ENCODE measurements at places on chromosomes 16 and 17.
A peak's percentile ranks its signal among the peaks of the same experiment; 100 is the strongest.

GRCh38 chr16:78742501-78743283 is 643.2 kb downstream of the WWOX start:
- DNase-seq, result peak; percentile 43

DNA sequence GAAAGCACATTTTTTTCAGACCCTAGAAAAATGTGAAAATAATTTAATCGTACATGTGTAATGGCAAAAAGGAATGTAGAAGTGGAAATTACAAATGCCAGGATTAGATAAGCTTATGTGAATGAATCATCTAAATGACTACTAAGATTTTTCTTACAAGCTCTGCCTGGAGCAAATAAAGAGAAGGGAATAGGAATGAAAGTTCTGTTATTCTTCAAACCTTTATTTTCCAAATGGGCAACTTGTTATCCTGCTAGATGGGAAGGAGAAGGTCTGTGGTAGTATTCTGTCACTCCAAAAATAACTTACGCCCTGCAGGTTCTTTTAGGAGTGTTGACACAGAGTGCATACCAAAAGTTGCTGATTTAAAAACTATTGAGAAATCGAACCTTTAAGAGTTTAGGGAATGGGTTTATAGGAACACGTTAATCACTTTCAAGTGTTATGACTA is 9.7 kb downstream of the CTCF start:
- DNase-seq, result no peak

DNA sequence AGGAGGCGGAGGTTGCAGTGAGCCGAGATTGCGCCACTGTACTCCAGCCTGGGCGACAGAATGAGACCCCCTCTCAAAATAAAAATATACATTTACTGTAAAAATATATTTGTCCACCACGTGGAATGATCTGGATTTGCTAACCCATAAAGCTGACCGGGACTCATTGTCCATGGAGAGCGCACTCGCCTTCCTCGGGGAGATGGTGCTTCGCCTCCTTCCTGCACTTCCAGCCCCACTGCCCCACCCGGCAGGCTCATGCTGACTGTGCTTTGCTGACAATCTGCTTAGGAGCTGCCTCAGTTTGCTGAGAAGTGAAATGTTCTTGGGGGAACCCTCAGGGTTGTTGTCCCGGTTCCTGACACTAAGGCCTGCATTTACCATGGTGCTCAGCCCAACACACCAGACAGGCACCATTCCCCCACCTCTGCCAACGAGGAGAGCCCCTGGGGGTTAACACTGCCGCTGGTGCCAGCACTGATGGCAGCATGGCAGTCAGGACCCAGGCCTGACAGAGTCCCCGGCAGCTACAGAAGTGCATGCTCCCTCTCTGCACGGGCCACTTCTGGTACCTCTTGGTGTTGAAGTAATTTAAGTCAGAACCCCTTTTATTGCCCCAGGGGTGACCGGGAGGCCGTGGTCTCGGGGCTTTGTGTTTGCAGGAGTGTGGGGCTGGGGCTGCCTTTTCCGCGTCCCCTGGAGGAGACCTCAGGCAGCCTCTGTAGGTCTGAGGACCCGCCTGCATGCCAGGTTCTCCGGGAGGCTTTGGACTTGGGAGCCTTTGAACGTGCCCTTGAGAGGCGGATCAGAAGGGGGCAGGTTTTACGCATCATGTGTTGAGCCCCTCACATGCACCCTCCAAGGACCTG is 2.5 kb downstream of the NUBP2 start:
- DNase-seq, result no peak

GRCh38 chr16:12800817-12801216 is 2.9 kb downstream of the CPPED1 start:
- DNase-seq, result no peak

DNA sequence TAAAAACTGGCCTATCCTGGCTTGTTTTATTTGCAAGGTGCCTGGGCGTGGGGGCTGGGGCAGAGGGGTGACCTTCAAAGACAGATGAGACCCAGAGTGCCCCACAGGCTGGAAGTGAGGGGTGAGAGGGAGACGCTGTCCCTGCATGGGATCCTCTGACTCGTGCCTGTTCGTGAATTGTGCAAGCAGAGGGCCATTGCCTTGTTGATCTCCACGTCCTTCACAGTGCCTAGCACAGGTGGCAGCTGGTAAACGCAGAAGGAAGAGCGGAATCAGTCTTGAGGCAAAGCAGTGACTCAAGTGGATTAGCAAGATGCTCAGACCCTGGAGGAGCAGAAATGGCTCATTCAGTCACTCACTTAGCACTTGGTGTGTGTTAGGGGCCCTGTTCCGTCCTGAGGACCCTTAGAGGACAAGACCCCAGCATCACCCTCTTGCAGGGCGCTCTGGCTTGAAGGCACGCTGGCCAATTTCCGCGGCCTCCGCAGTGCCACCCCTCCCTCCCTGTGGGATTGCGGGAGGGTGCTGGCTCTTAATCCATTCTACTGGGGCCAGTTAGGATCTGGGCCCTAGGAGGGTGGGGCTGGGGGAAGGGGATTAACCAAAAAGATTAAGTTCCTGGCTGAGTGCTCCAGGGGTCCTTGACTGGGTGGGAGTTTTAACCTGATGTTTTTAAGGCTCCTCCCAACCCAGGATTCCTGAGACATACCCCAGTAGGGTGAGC is 151.2 kb downstream of the CCDC182 start:
- DNase-seq, result no peak

GRCh38 chr17:69232650-69233049 is 4.0 kb upstream of the ABCA10 start:
- DNase-seq, result no peak

DNA sequence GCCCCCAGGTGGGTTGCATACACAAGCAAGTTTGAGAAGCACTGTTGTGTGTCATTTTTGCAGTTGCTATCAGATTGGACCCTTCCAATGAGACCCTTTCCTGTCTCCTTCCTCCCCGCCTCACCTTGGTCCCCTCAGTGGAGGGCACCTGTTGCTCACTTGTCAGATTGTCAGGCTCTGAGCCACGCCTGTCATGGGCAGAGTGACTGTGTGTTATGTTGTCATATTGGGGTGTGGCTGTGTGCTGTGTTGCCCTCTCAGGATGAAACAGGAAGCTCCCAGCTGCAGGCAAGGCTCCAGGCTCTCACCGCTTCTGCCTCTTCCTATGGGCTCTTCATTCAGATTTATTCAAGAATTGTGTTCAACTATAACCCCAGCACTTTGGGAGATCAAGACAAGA is 302.9 kb downstream of the CPPED1 start:
- no peak for DNase-seq

- DNase-seq, result no peak
These were observed 9.6 kb downstream of the ABCA10 start for GRCh38 chr17:69218986-69219385.

DNA sequence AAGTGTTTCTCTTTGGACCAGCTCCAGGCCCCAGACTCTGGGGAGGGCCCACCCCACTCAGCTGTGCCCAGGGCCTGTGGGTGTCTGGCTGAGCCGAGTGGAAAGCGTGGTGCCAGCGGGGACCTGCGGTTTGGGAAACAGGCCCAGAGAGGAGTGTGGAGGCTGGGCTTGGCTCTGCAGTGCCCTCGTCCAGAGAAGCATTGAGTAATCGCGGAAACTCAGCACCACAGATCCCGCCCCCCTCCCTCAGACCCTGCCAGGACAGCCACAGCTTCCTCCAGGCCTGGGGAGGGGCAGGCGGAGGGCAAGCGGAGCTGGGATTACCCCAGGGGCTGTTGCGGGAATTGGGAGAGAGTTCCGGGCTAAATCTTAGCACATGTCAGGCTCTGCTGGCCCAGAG is 14.6 kb upstream of the PITPNA start:
- no peak for DNase-seq

All from memory B cell (primary cell).